NCI-H146 (cell line): ENCODE measurements at places on chromosomes 12 and 14.

DNA sequence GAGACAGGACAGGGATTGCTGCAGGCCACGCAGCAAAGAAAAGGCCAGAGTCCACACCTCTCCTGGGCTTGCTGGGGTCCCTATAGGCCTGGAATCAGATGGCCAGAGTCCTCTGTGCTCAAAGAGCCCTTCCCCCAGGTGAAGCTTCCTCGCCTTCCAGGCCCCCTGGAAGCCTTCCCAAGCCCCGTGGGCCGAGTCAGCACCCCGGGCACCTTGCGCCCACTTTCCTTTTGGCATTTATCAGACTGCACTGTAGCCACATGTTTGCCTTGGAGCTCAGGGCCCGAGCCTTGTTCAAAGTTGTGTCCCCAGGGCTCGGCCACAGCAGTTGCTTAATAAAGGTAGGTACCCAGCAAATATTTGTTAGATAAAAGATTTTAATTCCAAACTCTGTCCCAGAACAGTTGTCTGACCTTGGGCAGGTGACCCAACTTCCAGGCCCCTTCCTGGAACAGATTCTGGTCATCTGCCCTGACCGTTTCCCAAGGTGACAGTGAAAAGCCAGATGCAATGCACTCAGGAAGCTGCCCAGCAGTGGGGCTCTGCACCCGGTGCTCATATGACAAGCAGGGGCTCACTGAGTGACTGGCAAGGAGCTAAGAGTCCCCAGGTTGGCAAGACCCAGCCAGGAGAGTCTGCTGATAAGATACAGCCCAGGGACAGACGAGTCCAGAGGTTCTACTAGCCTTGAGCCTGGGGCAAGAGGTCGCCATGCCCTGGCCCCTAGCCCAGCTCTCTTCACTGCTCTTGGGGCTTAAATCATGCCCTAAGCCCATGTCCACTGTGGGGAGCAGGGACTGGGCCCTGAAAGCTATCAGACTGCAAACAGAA lies 81.2 kb downstream of the PITPNM2 start:
- no peak for DNase-seq

DNA sequence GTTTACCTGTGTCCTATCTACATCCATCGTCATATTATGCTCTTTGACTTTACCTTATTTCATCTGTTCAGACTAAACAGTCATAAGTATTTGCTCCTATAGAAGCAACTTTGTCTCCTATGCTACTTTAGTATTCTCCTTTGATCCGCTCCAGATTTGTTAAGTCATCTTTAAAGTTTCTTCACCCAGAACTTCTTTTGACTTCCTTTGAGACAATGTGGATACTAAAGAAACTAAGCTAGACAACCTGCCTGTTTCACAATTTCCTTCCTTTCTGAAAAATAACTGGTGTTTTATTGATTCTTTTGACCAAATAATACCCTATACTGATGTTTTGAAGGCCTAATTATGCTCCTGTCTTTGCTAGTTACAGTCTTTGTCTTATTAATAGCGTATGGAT lies 30.0 kb upstream of the LRRK2 start:
- DNase-seq = no peak

GRCh38 chr12:17507336-17507735 lies 582.7 kb downstream of the RERGL start:
- no peak for DNase-seq

DNA sequence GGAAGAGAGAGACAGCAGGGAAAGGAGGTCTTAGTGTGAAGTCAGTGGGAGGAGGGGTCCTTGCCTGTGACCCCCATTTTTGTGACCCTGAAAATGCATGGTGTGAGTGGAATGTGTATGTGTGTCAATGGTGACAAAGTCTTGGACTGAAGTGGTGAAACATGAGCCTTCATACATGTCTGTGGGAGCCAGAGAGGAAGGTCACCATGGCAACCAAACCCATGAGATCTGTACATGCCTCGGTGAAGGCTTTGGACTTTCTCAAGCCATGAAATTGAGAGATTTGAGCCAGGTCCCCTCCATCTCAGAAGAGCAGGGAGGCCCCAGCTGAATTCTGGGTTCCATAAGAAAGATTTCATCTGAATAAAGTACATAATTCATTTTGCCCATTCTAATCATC lies 108.7 kb downstream of the TTC8 start:
- no peak for DNase-seq

GRCh38 chr12:65277994-65278575 lies 398 bp upstream of the MSRB3 start:
- no peak for DNase-seq

DNA sequence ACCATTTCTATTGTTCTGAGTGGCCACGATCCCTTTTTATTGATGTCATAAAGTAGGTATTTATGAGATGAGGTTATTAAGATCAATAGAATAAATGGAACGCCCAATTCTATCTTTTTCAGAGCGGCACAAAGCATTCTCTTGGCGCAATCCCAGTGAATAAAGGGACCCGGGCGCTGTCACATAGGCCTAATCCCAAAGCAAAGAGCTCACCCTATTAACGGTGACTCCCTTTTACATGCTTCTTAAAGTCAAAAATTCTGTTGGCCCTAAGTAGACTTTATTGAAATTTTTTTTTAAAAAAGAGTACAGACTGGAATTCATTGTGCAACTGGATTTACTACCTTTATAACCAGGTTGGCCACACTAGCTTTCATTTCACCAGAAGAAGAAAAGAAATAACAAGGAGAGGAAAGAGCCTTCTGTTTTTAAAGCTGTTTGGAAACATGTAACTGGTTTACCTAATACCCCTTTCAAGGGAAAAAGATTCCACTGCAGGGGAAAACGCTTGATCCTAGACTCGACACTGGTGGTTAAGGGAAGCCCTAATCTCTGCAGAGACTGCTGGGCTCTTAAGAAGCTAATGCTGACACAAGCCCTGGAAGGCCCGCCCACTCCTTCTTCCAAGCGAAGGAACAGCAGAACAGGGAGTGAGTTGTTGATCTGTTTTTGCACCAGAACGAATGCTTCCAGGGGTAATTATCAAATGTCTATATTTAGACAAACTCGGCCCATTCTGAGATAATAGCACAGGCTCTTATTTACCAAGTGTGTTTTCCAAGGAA lies 381.2 kb downstream of the BCL11B start:
- no peak for DNase-seq

GRCh38 chr12:118190266-118190665 lies 54.3 kb downstream of the PEBP1 start:
- peak; percentile 50 for DNase-seq

DNA sequence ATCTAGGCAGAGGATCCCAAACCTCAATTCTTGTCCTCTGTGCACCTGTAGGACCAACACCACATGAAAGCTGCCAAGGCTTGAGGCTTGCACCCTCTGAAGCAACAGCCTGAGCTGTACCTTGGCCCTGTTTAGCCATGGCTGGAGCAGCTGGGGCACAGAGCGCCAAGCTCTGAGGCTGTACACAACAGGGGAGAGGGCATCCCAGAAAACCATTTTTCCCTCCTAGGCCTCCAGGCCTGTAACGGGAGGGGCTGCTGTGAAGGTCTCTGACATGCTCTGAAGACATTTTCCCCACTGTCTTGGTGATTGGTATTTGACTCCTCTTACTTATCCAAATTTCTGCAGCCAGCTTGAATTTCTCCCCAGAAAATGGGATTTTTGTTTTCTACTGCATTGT lies 22.4 kb upstream of the PTPRO start:
- no peak for DNase-seq

DNA sequence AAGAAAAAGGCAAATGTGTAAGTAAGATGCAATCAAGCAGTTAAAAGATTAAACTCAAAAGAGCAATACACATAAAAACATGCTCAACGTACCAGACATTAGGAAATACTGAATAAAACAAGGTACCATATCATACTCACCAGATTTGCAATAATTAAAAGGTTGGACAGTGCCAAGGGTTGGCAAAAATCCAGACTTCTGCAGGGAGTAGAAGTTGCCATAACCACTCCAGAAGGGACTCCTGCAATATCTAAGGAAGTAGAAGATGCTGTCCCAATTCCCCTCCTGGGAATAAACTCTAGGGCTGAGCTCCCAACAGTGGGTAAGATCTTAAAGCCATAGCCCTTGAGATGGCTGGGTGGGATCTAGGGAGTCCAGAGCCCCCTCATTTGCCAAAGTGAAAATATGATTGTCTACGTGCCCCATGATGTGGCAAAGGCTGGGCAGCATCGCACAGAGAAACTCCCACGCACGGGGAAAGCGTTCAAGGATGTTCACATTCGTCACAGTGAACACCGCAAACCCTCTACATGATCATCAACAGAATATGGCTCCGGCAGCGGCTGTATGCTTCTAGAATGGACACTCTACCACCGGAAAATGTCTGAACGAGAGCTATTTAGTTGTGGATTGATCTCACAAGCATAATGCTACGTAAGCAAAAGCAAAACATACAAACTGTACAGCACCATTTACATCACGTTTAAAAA lies 12.3 kb downstream of the KCTD10 start:
- no peak for DNase-seq

DNA sequence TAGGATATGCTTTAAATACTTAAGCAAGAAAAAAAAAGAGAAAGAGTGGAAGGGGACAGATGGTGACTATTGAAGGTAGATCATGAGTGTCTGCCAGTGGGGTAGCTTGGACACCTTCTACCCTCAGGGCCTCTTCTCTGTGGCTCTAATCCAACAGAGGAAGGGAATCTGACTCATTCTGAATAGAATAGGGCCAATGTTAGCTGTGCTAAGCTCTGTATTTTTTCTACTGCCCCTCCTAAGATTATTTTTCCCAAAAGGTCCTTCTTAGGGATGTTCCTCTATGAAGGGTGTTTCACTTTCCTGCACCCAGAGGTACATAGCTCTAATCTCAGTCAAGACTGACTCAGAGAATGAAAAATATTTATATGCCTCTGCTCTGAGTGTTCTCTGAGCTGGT lies 25.6 kb downstream of the UNC79 start:
- DNase-seq = no peak

DNA sequence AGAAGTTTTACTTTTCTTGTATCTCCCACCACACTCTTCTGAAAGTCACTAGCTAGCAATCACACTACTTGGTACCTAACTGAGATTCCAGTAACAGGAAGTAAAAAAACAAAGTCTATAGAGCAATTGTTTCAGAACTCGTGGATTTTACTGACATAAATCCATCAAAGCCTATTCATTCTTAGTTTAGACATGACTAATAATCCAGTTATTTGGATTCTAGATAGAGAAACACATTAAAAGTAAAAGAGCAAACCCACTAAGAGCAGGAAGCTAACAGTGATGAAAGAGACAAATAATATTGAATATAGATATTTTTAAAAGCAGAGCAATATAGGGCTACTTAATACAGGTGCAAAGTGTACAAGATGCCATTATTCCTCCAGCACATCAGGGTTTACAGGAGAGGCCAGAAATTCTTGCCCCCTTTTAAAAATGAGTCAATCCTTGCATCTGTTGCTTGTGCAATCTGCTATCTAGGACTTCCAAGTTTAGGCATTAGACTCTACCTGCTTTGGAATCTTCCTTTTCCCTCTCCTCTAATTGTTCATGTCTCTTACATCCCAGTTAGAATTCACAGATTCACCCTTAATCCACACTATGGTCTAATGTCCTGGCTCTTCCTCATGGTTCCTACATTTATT lies 6.0 kb downstream of the HEATR5A start:
- no peak for DNase-seq

GRCh38 chr12:65747338-65747737 lies 76.9 kb upstream of the HMGA2 start:
- no peak for DNase-seq

GRCh38 chr14:80037349-80037748 lies 174.0 kb downstream of the DIO2 start:
- DNase-seq = no peak

DNA sequence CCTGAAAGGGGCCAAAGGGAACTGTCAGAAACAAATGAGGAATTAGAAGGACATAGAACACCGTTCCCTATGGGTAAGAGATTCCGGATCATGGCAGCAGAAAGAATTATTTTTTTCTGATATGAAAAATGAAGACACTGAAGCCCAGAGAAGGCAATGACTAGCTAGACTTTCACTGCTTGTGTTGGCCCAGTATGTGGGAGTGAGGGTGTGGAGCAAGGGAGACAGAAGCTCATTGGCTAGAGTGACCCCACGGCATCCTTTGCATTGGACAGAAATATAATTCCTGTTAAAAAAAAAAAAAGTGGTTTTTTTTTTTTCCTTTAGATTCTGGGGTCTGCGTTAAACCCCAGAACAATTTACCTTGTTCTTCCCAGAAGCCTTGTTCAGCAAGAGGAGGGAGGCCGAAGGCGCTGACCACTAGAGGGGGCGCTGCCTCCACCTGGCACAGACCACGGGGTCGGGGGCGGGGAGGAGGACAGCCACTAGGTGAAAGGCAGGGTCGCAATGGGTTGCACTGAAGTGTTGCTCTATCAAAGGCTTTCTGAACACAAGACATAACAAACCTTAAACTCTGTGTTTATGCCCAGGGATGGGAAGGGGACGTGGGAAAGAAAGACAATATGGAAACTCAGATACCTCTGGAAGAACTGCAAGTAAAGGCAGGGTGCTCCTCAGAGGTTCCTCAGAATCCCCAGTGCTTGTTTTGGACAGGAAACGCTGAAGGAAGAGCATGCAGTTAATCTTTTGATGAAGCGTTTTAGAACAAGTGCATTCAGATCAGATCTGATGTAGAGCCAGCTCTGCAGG lies 156.8 kb downstream of the KCNA5 start:
- peak; percentile 87 for DNase-seq

DNA sequence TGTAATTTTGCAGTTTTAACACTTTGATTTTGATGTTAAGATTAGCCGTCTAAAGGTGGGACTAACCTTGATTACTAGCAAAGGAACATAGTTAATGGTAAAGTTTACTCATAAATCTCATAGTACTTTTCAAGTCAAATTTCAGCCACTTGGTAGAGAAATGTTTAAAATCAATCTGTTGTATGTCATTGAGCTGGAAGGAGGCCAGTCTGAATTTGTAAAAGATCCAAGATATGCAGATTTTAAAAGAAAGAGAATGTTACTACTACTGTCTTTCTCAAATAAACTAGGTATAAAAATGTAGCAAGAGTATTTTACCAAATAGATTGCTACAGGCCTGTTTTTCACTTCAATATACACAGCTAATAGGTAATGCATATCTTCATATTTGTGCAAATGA lies 600.8 kb upstream of the SEL1L start:
- DNase-seq = no peak

GRCh38 chr12:52241205-52241842 lies 8.3 kb downstream of the KRT7 start:
- no peak for DNase-seq

DNA sequence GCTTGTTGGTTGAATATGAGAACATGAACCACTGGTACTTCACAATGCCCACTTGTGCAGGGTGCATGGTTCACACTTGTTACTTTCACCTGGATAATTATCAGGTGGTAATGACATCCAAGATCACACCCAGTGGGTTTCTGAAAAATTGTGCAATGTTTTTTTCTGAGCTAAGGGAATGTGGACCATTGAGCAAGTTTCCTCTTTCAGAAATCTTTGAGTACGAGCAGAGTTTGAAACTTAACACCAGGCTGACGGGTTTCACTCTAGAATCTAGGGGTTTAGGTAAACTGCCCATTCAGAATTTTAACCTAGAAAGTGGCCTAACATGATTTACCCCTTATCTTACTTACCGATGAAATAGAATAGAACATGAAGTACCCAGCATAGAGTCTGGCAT lies 389.6 kb downstream of the PAWR start:
- no peak for DNase-seq
